DMS 273 treated with DMSO at 0.1 percent for 48 hours (cell line): ENCODE measurements at places on chromosomes 2 and 18.

GRCh38 chr18:30106356-30106755 is 936.2 kb downstream of the DSC3 start:
- DNase-seq: no peak

DNA sequence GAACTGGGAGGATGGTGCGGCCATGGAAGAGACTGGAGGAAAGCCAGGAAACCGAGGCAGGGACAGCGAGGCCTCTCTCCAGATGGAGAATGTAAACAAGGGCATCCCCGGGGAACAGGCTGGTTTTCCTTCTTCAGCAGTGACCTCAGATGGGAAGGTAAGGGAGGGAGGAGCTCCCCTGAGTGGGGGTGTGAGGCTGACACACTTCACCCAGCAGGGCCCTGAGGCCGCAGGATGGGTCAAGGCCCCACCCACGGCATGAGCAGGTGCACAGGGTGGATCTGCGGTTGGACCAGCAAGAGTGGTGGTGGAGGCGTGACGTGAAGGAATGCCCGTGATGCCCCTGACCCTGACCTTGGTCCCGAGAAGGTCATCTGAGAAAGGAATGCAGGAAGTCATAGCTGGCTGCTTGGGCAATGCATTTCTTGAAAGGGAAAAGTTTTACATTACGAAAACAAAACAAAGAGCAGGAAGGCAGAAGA is 48.1 kb downstream of the ADCY3 start:
- DNase-seq: no peak

DNA sequence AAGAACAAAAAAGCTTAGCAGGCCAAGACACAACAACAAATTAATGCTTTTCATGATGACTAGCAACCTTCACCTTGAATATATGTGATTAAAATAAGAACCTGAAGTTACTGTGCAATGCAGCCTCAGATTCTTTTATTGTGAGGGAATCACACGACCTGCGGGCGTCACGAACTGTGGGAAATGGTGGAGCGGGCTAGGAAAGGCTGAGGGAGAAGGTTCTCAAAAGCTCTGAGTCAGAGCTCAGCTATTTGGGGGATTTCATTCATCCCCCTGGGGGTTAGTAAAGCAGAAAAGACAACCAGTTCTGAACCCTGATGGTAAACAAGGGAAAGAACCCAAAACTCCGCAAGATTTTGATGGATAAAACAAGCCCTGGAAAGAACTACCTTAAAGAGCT is 89.3 kb upstream of the NCKAP5 start:
- no peak for DNase-seq

GRCh38 chr2:43067254-43068040 is 159.0 kb downstream of the ZFP36L2 start:
- no peak for DNase-seq

DNA sequence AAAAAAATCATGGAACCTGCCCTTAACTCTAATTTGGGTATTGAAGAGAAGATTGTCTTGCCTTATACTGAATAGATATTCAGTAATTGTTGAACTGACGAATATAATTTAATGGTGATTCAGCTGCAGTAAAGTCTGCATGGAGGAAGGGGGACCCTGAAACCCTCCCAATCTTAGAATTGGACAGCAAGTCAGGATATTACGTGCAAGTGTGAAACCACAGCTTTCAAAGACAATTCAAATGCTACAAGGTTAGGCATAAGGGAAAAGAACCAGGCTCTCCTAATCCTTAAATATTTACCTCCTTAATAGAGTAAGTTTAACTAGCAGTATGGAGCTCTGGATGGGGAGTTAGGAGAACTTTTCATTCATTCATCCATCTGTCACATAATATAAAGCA is 226.9 kb upstream of the TNP1 start:
- DNase-seq: no peak

DNA sequence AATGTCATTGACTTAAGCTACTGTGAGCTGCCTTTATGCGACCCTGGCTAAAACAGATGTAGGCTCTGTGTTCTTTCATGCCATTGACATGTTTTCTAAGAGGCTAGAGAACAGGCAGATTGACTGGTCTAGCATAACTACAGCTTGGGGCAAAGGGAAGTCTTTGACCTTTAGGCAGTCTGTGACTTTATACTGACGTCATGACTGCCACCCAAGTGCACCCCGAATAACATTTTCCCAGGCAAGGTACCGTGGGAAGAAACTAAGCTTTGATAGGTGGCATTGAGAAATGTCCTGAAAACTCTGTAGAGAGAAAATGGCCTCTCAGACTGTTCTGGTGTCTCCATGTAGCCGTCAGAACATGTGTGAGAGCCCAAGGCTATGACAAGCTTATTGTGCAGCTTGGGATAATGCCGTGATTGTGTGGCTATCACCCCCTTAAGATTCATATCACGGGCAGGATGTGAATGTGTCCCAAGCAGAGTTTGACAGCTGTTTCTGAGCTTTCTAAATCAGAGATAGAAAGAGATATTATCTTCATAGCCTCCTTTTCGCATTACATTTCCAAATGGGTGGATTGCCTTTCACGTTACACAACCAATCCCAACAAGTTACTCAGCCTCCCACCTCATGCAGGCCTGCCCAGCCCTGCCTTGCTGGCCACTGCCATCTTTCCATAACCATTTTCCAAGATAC is 672.2 kb upstream of the ACVR2A start:
- DNase-seq: no peak

GRCh38 chr18:68564351-68564750 is 150.6 kb downstream of the TMX3 start:
- DNase-seq: no peak

GRCh38 chr18:11810379-11810778 is 40.8 kb upstream of the CHMP1B start:
- no peak for DNase-seq

DNA sequence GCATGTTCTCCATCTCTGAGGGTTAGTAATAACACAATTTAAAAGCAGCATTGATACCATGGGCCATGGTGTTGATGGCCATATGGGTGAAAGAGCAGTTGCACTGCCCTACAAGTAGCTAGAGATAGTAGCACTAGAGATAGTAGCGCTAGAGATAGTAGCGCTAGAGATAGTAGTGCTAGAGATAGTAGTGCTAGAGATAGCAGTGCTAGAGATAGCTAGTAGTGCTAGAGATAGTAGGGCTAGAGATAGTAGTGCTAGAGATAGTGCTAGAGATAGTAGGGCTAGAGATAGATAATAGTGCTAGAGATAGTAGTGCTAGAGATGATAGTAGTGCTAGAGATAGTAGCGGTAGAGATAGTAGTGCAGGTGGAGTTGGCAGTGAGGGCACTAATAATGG is 39.5 kb upstream of the KLHL14 start:
- DNase-seq: no peak

GRCh38 chr2:169139145-169139544 is 69.8 kb downstream of the DHRS9 start:
- DNase-seq: no peak

DNA sequence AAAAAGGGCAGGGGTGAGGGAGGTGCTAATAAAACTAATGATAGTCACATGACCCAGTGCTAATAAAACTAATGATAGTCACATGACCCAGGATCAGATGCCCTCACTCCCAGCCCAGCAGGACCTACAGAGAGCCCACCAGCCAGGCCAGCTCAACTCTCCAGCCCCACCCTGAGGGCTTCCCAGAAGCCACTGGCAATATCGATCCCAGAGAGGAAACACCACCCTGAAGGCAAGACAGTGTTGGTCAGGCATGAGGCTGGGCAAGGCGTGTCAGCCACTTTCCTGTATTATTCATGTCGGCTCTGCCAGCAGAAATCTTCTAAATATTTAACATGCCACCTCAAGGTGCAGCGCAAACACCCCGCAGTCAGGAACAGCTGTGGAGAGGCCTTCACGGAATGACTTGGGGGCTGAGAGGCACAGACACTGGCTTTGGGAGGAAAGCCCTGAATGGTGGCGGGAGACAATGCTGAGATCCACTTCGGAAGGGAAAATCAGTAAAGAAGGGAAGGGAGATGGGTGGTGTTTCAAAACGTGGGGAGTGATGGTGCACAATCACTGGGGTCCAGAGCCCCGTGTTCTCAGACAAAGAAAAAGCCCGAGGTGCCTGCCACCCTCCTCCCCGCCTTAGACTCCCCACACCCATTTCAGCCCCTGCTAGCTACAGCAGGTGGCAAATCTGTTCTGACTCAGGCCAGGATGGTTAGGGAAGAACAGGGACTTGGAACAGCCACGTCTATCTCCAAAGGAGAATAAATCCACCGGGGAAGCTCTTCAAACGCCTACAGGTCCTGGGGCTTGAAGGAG is 1.4 kb downstream of the REEP1 start:
- no peak for DNase-seq

- DNase-seq: no peak
Measured at GRCh38 chr2:152375174-152375573, 40.2 kb downstream of the FMNL2 start.

- no peak for DNase-seq
Measured at GRCh38 chr2:21392649-21393048, 268.9 kb downstream of the TDRD15 start.

DNA sequence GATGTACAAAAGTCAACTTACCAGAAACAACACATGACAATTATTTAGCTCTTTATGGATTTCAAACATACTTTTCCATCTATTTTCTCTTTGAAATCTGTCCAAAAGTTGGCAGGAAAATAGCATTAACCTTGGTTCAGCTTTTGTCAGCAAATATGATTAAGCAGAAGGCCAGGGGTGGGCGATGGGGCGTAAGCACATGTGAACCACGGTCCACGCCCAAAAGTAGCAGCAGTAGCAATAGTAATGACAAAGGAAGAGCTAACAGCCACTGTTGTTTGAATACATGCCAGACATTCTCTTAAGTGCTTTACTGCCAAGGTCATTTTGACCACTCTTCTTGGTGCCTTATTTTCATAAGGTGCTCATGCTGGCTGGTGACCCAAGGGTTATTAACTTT is 73.5 kb downstream of the ANTXR1 start:
- DNase-seq: no peak

GRCh38 chr18:73431620-73432019 is 563.8 kb upstream of the NETO1 start:
- DNase-seq: no peak

GRCh38 chr2:240963065-240963867 is 35.2 kb upstream of the SNED1 start:
- DNase-seq: no peak

DNA sequence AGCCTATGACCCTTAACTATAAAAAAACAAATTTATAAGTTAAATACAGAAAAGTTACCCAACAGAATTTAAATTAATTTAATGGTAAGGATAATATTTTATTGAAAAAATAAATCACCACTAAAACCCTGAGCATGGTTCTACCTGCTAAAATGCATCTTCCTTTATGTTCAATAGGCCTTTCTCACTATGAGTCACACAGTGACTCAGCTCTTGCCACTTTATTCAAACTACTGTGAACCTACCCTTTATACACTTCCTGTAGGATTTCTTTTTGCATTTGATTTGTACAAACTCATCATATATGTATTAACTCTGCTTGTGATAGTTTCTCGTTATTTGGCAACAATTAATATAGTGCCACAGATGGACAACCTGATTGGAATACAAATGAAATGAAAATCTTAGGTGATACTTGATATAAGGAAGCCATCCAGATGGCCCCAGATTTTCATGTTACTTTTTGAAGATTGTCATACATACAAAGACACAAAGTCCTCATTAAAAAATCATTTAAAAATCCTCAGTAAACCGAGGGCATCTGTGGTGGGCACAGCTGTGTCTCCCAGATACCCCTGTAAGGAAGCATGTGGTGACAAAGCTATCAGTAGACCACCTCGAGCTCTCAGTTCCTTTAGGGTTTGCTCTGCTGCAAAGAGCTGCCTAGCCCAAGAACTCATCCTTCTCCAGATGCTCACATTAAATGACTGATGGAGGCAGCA is 55.2 kb upstream of the COBLL1 start:
- DNase-seq: peak; percentile 69

- DNase-seq: no peak
Measured at GRCh38 chr18:42882122-42882521, 233.4 kb downstream of the RIT2 start.

- peak; percentile 34 for DNase-seq
Measured at GRCh38 chr2:152557273-152557888, 159.9 kb downstream of the PRPF40A start.

- peak; percentile 46 for DNase-seq
Measured at GRCh38 chr18:79200546-79201268, 131.5 kb downstream of the ATP9B start.

GRCh38 chr2:57891086-57891712 is 155.4 kb upstream of the VRK2 start:
- no peak for DNase-seq

GRCh38 chr2:135163901-135164300 is 111.8 kb downstream of the RAB3GAP1 start:
- no peak for DNase-seq

DNA sequence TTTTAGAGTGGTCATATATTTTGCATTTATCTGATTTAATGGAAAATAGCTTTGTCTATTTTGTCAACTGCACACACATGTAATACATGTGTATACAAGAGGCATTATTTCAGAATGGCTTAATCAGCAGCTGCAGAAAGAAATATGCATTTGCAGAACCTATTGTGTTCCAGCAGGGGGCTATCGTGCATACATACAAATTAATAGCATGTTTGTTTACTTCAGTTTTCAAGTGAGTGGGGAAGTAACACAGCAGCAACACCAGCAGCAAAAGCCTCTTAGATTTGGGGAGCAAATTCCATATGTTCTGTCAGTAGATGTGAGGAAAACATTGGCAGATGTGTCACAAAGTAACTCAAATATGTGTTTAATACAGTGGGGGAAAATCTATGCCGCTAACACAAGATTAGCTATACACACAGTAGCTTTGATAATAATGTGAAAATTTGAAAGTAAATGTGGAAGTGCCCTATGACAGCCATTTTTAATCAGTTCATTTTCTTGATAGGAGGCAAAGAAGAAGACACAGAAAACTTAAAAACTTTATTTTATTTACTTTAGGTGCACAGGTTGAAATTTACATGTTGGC is 218.1 kb downstream of the WDR7 start:
- DNase-seq: peak; percentile 21

- no peak for DNase-seq
Measured at GRCh38 chr2:237731663-237732062, 66.9 kb upstream of the RBM44 start.

- DNase-seq: no peak
Measured at GRCh38 chr18:63445037-63445436, 22.8 kb upstream of the VPS4B start.

- DNase-seq: no peak
Measured at GRCh38 chr2:177930916-177931315, 141.7 kb downstream of the PDE11A start.

GRCh38 chr2:185147361-185147760 is 549.0 kb downstream of the ZNF804A start:
- DNase-seq: no peak

DNA sequence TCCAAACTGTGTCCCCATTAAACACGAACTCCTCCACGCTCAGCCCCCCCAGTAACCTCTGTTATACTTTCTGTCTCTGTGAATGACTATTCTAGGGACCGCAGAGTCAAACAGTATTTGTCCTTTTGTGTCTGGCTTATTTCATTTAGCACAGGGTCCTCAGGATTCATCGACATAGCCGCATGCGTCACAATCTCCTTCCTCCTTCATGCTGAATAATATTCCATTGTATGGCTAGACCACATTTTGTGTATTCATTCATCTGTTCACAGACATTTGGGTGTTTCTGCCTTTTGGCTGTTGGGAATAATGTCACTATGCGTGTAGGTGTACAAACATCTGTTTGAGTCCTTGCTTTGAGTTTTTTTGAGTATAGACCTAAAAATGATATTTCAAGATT is 80.9 kb downstream of the SH3RF3 start:
- no peak for DNase-seq
